Activated CD4-positive, alpha-beta T cell treated with anti-CD3 and anti-CD28 coated beads, Interleukin-2, amount 50 U/mL, for 24 hours (primary cell): ENCODE measurements at places on chromosomes 3 and 15.

- no peak for DNase-seq
Measured at GRCh38 chr3:175039875-175040274, 180.7 kb downstream of the NAALADL2 start.

DNA sequence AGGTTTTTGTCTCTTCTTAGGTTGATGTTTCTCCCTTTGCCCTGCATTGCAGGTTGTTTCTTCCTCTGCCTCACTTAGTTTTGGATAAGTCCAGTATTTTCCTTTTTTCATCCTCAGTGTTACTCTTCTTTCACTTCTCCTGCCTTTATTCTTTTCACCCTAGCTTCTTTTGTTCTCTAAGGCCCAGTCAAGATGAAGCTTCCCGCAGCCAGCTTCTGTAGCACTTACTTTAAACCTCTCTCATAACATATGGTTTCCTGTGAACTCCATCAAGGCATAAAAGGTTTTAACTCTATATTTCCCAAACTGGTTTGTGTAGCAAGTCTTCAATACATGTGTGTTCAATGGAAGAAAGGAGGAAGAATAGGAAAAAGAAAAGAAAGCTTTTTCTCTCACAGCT, 54.1 kb downstream of the TP63 start:
- no peak for DNase-seq

DNA sequence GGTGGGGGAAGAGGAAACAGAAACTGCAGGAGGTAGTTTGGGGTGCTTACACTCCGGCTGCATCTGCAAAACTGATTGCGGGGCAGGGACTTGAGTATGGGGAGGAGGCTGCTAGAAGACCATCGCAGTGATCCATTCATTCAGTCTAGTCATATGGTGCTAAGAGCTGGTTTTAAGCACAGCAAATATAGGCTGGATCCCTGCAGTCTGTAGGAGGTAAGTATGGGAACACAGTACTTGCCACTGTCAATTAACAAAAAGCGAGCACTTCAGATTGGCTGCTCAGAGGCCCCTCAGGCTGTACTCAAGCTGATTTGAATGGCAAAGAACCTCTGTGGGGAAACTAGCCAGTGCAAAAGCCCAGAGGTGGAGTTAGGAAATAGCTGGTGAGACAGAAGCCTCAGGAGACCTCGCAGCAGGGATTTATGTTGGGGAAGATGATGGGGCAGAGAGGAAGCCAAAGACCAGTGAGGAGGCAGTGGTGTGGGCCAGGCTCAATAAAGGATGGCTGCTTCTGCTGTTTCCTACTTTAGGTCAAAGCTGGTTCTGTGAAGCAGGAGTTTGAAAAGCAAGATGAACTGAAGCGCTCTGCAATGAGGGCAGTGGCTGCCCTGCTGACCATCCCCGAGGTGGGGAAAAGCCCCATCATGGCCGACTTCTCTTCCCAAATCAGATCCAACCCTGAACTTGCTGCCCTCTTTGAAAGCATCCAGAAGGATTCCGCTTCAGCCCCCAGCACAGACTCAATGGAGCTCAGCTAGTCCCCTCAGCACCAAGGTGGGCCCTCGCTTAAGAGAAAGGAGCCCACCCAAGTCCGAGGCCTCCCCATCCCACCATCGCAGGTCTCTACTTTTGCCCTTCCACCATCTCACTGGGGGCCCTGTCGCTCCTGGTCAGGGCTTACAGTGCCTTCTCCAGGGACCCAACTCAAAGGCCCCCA, 7.9 kb downstream of the RPL32 start:
- no peak for DNase-seq

DNA sequence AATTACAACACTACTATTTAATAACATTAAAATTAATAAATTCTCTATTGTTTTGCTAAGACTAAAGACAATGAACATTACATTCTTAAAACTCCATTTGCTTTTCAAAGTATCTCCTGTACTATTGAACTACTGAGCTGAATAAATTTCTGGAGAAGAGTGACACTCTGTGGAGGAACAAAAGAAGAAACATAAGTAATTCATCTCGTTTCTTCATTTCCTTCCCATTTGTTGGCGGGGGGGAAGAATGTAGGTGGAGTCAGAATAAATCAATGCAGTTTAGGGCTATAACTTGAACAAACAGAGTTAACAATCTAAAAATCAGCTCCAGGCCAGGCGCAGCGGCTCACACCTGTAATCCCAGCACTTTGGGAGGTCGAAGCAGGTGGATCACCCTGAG, 32.7 kb downstream of the EFHB start:
- no peak for DNase-seq

GRCh38 chr3:66304293-66304692, 83.5 kb downstream of the SLC25A26 start:
- no peak for DNase-seq

GRCh38 chr3:184551614-184552256, 9.8 kb upstream of the EPHB3 start:
- DNase-seq: no peak

DNA sequence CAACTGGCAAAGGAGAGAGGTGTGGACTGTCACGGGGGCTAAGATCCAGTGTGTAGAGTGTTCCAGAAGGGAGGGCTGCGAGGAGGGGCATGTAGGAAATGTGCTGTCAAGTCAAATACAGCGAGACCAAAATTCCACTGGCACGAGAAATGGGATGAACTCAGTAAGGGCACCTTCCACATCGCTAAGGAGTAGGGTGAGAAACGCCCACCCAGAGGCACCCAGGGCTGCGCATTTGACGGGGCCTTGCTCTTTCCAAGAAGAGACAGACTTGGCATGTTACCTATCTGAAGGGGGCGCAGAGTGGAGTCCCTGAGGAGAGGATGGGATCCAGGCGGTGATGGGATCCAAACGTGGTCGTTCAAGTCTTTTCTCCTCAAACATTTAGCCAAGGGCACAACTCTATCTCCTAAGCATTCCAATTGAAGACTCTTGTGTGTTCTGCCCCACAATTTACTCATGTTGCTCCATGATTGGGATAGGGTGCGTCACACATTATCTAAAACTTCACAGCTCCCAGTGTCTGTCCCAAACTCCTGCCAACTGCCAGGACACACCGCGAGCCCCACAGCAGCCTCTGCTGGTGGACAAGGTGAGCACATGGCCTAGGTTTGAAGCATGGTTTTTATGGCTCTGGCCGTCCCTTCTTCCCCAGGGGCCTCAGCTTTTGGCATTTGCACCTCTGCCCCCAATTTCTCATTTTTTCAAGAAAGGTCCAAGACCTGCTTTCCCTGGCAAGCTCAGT, 7.6 kb downstream of the SELENOS start:
- no peak for DNase-seq

DNA sequence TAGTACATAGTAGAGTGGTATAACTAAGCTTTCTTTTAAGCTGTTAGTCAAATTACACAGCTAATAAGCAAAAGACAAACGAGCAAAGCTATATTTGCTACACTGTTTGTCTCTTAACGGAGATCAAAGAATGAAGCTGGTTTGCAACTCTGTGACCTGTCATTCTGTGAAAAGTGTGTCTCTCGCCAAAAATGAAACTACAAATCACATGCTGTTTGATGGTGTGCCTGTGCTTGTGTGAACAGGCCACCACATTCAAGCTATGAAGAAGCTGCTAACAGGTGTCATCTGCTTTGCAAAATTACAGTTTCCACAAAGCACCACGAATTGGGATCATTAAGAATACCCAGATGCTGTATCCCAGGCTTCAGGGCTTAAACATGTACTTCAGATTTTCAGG, 667.8 kb upstream of the NAALADL2 start:
- DNase-seq: no peak

GRCh38 chr3:107630779-107631178, 108.0 kb downstream of the BBX start:
- DNase-seq: no peak

DNA sequence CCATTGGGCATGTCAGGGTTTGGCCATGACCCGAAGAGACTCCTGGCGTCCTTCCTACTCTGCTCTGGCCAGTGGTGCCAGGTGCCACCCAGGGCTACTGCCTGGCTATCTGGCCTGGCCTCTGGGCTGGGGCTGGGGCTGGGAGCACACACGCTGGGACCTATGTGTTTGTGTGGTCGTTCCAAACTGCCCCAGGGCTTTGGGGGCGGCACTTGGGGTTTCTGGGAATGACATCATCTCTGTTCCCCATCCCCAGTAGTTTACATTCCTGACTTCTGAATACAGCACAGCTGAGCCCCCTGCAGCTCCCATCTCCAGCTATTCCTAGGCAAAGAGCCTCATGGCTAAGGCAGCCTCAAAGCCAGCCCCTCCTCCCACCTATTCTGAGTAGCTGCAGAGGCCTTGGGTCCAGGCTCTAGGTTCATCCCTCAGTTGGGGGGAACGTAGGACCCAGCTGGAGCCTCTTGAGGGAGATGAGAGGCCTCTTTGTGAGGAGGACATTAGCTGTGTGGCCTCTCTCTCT, 24.3 kb downstream of the PLEKHO2 start:
- no peak for DNase-seq

GRCh38 chr15:66129586-66129985, 124.0 kb downstream of the MEGF11 start:
- no peak for DNase-seq

DNA sequence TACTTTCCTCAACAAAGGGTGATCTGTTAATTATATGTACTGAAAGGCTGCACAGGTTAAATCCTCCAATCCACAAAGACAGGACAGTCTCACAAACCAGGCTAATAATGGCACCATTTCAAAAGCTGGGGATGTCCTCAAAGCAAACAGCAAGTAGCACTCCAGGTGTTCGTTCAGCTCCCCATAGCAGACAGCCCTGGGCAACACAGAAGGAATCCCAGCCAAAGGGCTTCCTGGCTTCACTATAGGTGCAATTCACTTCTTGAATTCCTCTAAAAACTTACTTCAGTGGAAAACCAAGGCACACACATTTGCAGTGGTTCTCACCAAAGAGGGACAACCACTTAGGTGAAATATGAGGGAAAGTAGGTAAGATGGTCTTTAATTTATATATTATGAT, 166.7 kb downstream of the CTNNB1 start:
- no peak for DNase-seq

GRCh38 chr15:65055201-65055870, 10.1 kb downstream of the SLC51B start:
- no peak for DNase-seq

DNA sequence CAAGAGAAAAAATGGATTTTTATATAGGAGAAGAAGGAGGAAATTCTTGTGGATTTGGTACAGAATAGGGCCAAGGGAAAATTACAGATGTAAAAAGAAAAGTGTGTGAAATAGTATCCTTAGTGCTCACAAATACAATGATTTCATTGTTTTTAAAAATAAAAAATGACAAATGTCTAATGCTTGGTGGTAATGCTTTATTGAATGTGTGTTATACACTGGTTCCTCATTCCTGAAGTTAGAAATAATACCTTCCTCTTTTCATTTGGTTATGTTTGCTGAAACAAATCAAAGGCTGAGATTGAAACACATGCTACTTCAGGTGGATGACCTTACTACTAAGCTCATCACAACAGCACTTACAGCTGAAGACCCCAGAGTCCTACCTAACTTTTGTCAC, 37.7 kb upstream of the CCR2 start:
- no peak for DNase-seq

- DNase-seq: no peak
Measured at GRCh38 chr3:133069556-133070286, 31.5 kb downstream of the TMEM108 start.
